ENCODE measurements at places on chromosomes 13 and 19.

GRCh38 chr13:74040200-74040599 is 94.0 kb downstream of the KLF12 start:
- peak; percentile 82 for ATAC-seq

DNA sequence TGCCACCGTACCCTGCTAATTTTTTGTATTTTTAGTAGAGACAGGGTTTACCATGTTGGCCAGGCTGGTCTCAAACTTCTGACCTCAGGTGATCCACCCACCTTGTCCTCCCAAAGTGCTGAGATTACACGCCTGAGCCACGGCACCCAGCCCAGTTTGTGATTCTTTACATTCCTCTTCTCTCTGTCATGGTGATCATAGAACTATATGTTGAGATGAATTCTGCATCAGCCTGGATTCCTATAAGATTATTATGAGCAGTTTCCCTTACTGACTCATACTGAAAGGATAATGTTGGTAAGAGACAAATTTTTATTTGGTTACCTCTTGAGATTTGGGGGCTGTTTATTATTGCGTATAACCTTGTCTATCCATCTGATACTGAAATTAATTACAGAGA is 121.5 kb upstream of the CSNK1A1L start:
- ATAC-seq, result no peak

- no peak for ATAC-seq
These were observed 4.2 kb upstream of the IZUMO2 start for GRCh38 chr19:50167314-50167721.

DNA sequence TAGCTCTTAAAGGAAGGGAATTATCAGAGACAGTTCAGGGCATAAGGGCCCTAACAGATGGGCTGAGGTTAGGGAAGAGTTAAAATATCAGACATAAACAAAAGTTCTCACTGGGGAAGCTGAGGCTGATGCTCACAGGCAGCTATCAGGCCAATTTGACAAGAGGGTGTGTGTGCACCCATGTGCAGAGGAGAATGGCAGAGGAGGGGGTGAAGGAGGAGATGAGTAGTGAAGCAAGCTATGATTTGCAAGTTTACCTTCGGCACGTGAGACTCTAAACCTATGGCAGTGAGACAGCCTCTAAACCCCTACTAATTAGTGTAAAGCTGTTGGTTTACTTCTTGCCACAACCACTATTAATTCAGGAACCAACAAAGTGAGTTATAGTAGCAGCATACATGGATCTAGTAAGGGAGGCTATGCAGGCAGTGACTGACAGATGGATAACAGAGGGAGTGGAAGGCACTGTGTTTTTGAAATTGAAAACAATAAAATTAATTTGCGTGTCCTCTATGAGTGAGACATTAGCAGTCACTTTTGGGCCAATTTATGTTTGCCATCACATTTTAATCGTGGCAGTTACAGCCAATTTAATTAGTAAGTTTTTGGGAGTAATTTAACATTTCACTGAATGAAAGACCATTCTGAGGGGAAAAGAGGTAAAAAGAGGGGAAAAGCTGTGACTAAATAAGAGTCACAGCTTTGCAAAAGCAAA is 99.6 kb upstream of the HTR2A start:
- ATAC-seq, result peak; percentile 34

DNA sequence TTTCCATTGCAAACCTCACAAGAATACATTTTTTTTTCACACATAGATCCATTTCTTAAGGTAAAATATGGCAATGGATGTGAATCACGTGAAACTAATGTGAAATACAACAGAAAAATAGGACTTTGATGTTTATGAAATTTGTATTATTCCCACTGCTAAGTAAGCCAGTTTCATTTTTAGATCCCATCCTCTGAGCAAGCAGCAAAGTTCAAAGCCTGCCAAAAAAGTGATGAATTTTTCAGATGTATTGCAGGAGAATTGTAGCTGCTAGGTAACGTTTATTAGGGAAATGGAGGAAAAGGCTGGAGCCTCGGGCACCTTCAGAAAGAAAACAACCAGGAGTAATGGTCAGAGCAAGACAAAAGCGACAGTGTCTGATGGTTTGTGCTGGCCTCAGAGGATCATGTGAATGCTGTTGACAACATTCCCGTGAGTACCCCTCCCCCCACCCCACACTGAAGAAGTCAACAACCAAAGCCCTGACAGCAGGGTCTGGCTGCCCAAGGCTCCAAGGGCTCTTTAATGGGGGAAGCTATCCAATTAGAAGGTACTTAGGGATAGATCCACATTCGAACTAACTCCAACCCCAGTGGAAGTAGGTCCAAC is 95.5 kb downstream of the OXGR1 start:
- no peak for ATAC-seq
